ENCODE measurements at places on chromosomes 11 and 22.

DNA sequence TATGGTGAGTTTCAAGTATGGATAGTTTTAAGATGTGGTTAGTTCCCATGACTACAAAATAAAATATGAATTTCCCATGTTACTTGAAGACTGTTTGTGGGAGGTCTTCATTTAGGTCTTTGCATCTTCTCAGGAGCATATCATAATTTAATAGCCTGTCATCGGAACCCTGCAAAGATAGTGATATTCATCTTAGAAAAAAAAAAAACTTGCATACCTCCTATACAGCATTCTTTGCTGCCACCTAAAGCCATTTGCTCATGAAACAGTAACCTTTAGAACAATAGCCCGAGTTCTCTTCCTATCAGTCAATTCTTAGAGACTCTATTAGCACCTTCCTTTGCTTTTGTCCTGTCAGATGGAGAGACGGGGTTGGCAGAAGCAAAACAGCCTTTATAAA, 75.3 kb downstream of the ARFGAP2 start:
- DNase-seq, result no peak

DNA sequence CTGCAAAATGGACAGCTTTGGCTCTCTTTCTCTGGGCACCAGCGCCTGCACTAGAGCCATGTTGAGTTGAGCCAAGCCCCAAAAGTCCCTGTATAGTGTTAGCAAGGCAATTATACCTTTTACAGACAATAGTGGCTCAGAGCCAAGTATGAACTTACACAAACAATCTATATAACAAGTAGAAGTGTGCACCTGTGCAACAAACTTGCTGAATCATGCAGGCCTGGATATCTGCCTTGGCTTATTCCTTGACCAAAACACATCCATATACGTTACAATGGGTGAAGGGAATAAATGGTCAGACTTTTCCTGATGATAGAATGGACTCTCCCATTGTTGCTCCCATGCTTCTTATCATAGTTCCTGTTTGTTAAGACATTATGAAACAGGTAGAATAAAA, 3.8 kb upstream of the OR52I2 start:
- no peak for DNase-seq

- DNase-seq, result no peak
These were observed 125.0 kb upstream of the NCAM1 start for GRCh38 chr11:112836256-112836602.

GRCh38 chr11:121575250-121575962, 122.6 kb upstream of the SORL1-AS1 start:
- no peak for DNase-seq

Measured in activated CD8-positive, alpha-beta T cell treated with anti-CD3 and anti-CD28 coated beads for 36 hours (primary cell).